ENCODE measurements at places on chromosomes 2 and 18.

DNA sequence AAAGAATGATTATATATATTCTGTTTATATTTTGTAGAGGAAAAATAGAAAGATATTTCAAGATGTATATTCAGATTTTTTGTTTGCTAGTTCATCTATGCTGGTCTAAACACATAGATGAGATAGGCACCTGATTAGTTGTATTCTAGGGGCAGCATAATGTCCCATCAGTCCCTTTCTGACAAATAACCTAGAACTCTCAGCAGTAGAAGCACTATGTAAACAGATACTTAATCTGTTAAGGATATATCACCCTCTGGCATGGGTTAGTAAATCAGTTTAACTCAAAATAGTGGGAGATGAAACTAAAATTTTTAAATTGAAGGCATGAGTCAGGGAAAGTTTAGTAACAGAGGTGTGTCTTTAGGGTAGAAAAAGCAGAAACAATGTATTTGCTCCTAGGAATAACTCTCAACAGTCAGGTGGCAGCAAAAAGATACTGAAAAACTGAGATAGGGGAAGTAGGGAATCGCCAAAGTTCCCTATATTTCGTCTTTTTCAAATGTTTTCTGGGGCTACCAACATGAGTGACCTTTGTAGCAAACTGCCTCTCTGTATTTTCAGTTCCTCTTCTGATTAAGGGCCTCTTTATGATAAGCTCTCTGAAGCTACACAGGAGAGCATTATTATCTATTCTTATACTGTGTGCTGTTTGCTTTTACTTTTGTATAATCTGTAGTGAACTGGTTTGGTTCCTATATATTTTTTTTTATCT, 5.7 kb downstream of the PPP1R1C start:
- DNase-seq: no peak

DNA sequence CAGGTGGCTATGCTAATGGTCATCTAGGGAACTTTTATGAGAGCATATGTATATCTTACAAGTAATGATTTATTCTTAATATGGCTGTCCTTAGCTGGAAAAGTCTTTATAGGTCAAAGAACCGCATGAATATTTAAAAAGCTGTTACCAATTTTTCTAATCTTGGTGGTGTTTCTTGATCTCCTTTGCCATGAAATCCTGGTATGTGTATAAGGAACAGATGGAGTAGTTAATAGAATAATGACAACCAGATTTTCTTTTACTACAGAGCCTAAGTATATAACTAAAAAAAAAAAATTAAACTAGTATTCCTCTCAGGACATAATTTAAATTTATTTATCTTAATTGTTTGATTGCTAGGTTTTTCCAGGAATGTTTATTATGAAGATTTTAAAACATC, 74.5 kb downstream of the RHBDD1 start:
- no peak for DNase-seq

GRCh38 chr2:127024769-127025358, 82.1 kb downstream of the BIN1 start:
- no peak for DNase-seq

DNA sequence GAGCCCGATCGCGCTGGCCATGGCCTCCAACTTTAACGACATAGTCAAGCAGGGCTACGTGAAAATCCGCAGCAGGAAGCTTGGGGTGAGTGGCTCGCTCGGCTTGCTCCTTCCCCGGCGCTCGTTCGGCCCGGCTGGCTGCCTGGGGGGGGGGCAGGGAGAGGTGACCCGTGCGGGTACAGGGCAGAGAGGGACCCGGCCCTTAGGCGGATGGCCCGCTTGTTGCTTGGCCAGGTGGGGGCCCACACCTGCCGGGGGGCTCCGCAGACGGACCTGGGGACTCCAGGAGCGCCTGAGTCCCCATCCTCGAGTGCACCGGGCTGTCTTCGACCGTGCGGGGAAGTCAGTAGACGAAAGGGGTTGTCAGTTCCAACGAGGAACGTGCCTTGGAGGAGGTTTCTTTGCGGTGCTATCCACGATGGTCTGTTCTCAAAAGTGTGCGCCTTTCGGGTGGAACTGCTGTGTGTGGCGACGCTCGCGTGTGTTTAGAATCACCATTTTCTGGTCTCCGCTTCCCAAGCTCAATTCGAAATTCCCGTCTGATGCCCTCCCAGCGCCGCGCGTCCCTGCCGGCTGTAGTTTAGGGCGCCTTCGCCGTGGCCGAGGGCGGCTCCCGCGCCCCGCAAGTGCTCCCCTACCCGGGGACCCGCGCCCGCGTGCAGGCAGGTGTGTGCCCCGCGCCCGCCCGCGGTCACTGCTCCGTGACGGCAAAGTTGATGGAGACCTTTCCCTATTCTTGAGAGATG, 711 bp downstream of the DOK6 start:
- DNase-seq: peak; percentile 15

GRCh38 chr2:179247318-179248023, 17.2 kb downstream of the SESTD1 start:
- no peak for DNase-seq

DNA sequence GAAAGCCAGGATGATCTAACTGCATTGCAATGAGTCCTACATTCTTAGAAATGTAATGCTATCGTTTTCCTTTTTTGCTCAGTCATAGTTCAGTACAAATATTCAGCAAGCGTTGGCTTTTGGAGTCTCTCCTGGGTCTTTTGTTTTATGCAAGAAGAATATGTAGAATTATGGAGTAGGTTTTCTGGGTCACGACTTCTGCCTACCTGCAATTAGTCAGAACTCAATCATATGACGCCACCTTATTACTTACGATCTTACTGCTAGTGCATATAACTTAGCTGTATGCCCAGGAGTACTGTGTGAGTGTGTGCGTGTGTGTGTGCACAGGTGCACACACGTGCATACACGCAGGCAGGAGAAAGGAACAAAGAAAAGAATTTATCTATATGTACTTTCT, 640.2 kb downstream of the STK39 start:
- DNase-seq: no peak

DNA sequence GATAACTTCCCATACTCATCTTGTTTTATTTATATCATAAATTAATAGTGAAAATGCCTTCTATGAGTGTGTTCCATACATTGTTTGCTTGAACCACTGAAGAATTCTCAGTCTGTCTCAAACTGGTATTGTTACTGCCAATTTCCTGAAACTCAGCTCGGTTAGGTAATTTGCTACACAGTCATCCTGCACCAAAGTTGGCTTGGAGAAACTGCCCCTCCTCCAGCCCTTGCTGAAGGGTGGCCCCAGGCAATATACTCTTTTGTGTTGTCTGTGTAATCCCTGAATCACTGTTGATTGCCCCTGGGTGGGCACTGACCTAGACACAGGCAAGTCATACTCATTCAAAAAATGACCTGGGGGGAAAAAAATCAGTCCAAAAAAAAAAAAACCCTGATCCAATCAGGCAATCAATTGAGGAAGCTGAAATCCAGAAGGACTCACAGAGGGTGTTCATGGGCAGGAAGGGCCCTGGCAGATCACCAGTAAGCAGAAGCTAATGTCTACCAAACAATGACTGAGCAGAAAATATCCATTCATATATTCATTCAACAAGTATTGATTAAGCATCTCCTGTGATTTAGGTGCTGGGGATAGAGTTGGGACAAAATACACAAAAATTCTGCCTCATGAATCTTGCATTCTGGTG, 3.8 kb upstream of the SESTD1 start:
- DNase-seq: no peak

GRCh38 chr2:179565807-179566206, 295.6 kb downstream of the ZNF385B start:
- no peak for DNase-seq

- DNase-seq: no peak
Measured at GRCh38 chr2:100278986-100279385, 43.3 kb downstream of the LONRF2 start.

DNA sequence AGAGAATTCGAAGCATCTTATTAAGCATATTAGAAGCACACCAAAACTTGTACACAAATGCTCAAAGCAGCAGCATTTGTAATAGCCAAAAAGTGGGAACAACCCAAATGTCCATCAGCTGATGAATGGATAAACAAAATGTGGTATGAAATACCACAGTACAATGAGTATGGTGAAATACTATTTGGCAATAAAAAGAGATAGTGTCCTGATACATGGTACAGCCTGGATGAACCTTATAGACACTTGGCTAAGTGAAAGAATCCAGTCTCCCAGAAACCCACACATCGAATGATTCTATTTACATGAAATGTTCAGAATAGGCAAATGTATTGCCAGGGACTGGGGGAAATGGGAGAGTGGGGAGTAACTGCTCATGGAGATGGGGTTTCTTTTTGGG, 3.0 kb downstream of the SPATA3 start:
- no peak for DNase-seq

- DNase-seq: no peak
Measured at GRCh38 chr18:77100751-77101355, 31.7 kb downstream of the MBP start.

- DNase-seq: no peak
Measured at GRCh38 chr2:96323849-96324248, 1.3 kb upstream of the ITPRIPL1 start.

DNA sequence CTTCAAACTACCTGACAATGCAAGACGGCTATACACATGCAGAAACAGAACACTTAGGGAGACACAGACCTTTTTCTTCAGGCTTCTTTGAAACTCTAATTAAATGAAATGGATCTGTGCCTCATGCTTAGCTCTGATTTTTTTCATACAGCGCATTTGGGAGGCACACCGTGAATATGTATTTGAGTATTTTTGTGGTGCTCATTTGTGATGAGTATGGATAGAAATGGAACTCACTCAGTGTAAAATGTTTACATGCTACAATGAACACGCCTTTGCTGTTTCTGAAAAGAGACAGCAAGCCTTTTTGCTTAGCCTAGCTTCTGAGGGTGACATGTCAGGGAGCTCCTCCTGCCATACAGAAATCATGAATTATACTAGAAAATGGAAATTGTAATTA, 113.3 kb downstream of the FSHR start:
- DNase-seq: no peak

DNA sequence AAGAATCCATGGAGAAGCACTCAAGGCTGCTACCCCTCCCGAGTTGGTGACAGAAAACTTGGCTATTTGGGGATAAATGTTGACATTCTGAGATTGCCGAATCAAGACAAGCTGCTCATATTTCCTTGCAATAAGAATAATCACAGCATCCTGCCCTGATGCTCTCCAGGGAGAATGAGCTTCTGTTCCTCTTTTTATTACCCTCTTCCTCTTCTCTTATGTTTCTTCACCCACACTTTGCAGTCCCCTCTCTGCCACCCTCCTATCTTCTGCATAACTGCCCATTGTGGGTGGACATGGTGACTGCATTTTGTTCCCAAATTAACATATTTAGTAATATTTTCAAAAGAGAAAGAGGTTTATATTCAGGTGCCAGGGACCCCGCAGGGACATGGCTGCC, 11.9 kb upstream of the MSGN1 start:
- DNase-seq: no peak

GRCh38 chr18:71001597-71001996, 712.8 kb downstream of the SOCS6 start:
- DNase-seq: no peak

DNA sequence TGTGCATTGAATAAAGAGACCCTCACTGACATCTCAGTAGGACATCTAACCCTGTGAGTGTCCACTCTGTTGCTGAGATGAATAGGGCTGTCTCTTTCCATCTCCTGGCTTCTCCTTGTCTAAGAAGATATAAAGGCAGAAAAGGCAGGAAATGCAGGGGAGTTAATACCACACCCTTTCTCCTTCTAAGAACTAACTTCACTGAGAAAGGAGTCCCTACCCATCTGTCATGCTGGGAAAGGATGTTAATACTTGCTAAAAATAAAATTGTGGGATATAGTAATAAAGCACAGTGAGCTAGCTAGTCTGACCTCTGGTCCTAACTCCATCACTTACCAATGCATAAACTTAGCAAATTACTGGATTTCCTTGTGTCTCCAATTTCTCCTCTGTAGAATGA, 213.9 kb upstream of the FIGN start:
- no peak for DNase-seq

Data from renal cortex interstitium (tissue), 15 donors.